ENCODE measurements at places on chromosomes 3 and 15. TPM values are rescaled to one million over a fixed set of nuclear protein-coding genes. Genes with fewer than 3 reads are reported as not detected.

DNA sequence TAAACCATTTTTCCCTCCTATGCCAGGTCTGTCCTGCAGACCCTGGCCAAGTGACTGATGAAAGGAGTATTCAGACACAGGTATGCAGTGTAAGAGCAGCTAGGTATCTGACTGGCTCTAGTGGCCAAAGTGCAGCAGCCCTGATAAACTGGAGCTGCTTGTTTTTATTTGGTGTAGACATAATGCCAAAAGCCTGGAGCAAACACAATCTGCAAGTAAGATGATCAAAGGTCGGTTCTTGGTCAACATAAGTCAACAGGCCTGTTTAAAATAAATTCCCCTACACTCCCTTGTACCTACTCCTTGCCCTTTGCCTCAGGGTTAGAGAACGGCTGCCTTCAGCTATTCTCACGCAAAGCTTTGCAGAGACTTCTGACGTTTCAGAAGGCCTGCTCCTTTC lies 1003.1 kb downstream of the ZPLD1 start:
- DNase-seq, result no peak

DNA sequence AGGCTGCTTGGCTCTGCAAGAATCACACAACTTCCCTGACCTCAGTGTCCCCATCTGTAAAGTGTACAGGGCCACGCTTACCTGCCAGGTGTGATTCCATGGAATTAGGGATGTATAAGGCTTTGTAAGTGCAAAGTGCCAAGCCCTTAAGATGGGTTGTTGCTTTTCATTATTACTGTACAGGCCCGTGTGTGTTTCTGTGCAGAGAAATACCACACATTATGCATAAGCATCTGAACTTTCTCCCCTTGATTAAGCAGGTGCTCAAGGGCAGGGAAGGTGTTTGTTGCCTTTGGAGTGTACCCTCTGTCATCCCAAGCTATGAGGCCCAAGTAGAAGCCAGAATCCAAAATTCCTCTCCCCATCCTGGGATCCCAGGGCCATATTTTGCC lies 13.6 kb upstream of the HRH1 start:
- no peak for DNase-seq

DNA sequence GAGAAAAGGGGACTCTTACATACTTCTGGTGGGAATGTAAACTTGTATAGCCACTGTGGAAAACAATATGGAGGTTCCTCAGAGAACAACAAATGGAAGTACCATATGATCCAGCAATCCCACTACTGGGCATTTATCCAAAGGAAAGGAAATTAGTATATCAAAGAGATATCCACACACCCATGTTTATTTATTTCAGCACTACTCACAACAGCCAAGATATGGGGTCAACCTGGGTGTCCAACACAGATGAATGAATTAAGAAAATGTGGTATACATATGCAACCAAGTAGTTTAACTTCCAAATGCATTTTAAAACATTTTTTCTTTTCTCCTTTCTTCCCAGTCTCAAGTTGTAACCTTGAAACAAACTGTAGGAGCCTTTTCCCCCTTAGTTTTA lies 54.3 kb downstream of the IMPG2 start:
- no peak for DNase-seq

Gene RCCD1
- 19.7 TPM for polyA plus RNA-seq

Gene SLC24A5
- polyA plus RNA-seq, result 0.65 TPM

Gene C3orf49
- 1.1 TPM for polyA plus RNA-seq
